Activated naive CD4-positive, alpha-beta T cell treated with anti-CD3 and anti-CD28 coated beads, Interleukin-2, amount 10 ng/mL, durations not matched to agents 7 days and 5 days (primary cell): ENCODE measurements at places on chromosomes 6 and 20.

DNA sequence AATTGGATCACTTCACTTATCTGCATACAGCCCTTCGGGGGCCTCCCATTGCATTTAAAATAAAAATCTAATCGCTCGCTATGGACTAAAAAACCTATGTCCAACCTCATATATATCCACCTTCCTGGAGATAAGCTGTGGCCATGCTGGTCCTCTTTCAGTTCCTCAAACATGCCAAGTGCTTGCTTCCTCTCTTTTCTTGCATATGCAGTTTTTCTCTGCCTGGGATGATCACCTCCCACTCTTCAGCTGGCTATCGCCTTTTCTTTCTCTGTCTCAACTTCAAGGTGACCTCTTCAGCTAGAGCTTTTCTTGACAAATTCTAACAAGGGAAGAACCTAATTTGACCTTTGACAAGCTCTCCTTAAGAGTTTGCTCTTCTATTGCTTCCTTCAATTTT lies 5.6 kb upstream of the TFB1M start:
- peaks cover 18% of the 10 kb centered on the region for H3K4me1 ChIP-seq
- no peak overlapping the region for H3K4me3 ChIP-seq
- no peaks in the 10 kb centered on the region for H3K36me3 ChIP-seq
- no peak for DNase-seq

DNA sequence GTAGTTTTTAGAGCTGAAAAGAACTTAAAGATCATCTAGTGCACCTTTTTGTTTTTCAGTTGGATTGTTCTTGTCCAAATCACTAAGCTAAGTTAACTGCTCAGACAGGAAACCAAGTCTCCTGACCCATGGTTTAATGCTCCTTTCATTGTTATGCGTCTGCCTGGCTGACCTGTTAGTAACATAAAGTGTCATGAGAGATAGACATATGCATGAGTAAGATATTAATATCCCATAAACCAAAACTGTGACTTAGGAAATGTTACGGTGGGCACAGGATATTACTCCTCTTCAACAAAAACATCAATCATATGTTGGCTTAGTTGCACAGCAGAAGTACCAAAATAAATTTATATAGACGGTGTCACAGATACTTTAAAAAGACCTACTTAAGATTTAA lies 84.0 kb downstream of the ESR1 start:
- no peak overlapping the region for H3K4me3 ChIP-seq
- no peak overlapping the region for H3K27ac ChIP-seq
- DNase-seq, result no peak
- H3K36me3 ChIP-seq, result no peaks in the 10 kb centered on the region
- H3K27me3 ChIP-seq, result no peaks in the 10 kb centered on the region
- H3K4me1 ChIP-seq, result no peaks in the 10 kb centered on the region

DNA sequence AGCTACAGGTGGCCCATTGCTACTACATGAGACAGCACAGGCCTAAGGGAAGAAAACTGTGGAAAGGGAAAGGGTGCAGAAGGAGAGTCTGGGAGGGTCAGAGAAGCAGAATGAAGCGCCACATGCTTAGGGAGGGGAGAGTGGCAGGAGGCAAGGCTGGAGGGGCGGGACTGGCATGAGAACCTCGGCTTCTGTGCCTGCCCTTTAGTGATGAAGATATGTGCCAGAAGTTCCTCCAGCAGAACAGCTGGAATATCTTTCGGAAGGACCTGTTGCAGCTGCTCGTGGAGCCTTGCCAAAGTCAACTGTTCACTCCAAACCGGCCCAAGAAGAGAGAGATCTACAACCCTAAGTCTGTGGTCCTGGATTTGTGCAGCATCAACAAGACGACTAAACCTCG lies 61.8 kb downstream of the CNBD2 start:
- DNase-seq, result no peak
- peaks cover 26% of the 10 kb centered on the region for H3K27me3 ChIP-seq
- no peaks in the 10 kb centered on the region for H3K4me1 ChIP-seq
- H3K4me3 ChIP-seq, result no peak overlapping the region

GRCh38 chr6:52359403-52359802 lies 2.5 kb upstream of the PAQR8 start:
- no peak overlapping the region for H3K4me3 ChIP-seq
- H3K27me3 ChIP-seq, result peaks cover 7% of the 10 kb centered on the region
- DNase-seq, result no peak
- peaks cover 28% of the 10 kb centered on the region for H3K4me1 ChIP-seq

DNA sequence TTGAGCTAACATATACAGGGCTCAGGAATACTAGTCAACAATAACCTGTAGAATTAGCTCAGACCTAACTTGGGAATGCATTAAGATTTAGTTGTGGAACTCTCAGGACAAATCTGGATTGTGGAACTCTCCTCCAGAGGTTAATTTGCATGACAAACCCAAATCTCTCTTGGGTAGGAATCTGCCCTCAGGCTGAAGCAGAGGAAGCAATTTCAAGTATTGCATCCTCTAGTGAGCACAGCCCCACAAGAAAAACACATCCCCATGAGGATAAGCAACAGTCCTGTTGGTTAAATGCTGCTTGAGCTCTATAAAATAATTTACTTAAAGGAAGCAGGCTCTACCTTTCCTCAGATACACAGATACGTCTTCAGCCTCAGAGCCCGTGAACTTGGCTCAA lies 170.9 kb upstream of the STXBP5 start:
- no peaks in the 10 kb centered on the region for H3K4me1 ChIP-seq
- no peaks in the 10 kb centered on the region for H3K27me3 ChIP-seq
- no peak overlapping the region for H3K4me3 ChIP-seq
- no peak overlapping the region for H3K27ac ChIP-seq

DNA sequence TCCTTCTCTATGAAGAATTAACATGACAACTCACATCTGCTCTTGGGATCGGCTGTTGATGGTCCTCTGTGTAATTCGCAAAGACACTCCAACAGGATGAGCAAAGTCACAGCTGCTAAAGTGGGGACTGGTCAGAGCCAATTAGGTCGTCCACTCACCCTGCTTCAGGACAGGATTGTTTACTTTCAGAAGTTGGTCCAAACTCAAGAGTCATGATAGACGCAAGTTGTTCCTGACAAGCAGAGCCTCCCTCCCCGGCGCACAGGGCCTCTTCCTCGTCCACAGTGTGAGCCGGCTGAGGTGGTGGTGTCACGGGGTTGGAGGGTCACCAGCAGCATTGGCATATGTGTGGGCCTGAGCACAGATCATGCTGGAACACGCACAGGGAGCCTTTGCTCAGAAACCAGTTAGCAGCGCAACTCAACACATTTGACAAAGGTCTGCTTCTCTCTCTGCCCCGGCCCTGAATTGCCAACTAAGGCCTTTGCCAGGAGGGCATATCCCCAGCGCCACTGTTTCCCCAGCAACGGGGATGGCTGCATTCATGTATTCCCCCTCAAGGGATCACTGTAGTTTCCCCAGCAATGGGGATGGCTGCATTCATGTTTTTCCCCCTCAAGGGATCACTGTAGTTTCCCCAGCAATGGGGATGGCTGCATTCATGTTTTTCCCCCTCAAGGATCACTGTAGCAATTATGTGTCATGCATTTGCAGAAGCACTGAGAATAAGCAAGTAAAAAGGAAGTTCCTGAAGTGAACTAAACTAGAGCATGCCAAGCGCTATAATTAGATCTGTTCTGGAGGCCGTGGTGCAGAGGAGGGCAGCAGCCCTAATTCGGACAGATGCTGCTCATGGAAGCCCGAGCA lies 111.7 kb downstream of the THBS2 start:
- no peaks in the 10 kb centered on the region for H3K36me3 ChIP-seq
- H3K27me3 ChIP-seq, result peaks cover 5% of the 10 kb centered on the region
- no peaks in the 10 kb centered on the region for H3K4me1 ChIP-seq
- no peak for DNase-seq

DNA sequence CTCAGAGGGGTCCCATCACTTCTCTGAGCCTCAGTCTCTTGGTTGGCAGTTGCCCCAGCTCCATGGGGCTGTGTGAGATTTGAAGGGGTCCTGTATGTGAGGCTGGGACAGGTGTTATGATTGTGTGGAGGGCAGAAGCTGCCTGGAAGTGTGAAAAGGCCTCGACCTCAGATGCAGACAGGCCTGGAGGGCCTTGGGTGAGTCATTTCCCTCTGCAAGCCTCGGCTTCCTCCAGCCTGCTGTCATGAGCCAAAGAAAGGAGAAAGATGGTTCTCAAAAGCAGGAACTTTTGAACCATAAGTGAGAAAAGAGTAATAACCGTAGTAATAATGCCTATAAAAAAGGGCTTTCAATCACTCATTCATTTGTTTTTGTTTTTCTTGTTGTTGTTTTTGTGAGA lies 37.5 kb downstream of the SNAI1 start:
- no peaks in the 10 kb centered on the region for H3K36me3 ChIP-seq
- DNase-seq, result peak; percentile 37
- peaks cover 6% of the 10 kb centered on the region for H3K4me1 ChIP-seq
- peaks cover 28% of the 10 kb centered on the region for H3K27me3 ChIP-seq

GRCh38 chr6:112018619-112019416 lies 35.1 kb upstream of the CCN6 start:
- H3K27me3 ChIP-seq, result no peaks in the 10 kb centered on the region
- H3K27ac ChIP-seq, result no peak overlapping the region
- DNase-seq, result no peak
- no peaks in the 10 kb centered on the region for H3K36me3 ChIP-seq

GRCh38 chr6:111586554-111586953 lies 19.1 kb downstream of the TRAF3IP2 start:
- peaks cover 27% of the 10 kb centered on the region for H3K36me3 ChIP-seq
- no peak overlapping the region for H3K4me3 ChIP-seq
- DNase-seq, result no peak
- no peak overlapping the region for H3K27ac ChIP-seq
- H3K4me1 ChIP-seq, result peaks cover 9% of the 10 kb centered on the region

DNA sequence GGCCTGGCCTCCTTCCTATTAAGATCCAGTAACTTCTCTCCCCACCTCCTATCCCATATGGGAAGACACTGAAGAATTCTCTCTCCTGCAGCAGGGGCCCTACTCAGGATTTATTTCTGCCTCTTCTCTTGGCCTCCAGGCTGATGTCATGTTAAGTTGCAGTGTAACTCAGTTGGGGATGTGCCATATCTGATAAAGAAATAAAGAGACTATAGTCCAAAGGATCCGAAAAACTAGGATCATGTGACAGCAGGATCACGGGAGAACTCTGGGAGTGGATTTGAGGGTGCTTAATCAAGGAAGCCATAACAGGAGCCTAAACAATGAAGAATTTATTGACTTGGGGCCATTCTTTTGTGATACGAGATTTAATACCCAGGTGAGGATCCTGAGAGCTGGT lies 38.5 kb upstream of the TGM6 start:
- no peaks in the 10 kb centered on the region for H3K36me3 ChIP-seq
- H3K4me1 ChIP-seq, result no peaks in the 10 kb centered on the region
- DNase-seq, result no peak
- H3K27ac ChIP-seq, result no peak overlapping the region
- H3K27me3 ChIP-seq, result peaks cover 29% of the 10 kb centered on the region

DNA sequence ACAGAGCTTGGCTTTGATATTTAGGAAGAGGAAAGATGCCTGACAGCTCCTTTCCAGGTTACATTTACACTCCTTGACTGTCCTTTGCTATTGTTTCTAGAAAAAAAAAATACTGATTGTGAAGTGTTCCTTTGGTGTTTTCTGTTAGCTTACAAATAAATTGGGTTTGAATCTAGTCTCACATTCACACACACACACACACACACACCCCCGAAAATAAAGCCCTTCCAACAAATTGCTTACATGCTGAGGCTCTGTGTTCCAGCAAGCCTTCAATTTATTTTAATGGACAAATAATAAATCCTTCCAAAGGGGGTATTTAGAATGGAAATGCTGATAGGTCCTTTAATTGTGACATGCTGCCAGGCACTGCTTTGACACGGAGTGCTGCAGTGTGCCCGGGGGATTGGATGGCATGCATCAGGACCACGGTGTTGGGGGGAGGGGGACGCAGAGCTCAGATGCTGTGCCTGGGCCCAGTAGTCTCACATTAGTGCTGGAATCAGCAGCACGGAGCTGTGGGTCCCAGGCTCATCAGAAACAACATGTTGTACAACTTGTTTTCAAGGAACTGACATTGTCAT lies 199.9 kb downstream of the CD83 start:
- no peaks in the 10 kb centered on the region for H3K36me3 ChIP-seq
- H3K27ac ChIP-seq, result no peak overlapping the region
- H3K4me3 ChIP-seq, result no peak overlapping the region
- DNase-seq, result no peak
- H3K4me1 ChIP-seq, result peaks cover 11% of the 10 kb centered on the region

DNA sequence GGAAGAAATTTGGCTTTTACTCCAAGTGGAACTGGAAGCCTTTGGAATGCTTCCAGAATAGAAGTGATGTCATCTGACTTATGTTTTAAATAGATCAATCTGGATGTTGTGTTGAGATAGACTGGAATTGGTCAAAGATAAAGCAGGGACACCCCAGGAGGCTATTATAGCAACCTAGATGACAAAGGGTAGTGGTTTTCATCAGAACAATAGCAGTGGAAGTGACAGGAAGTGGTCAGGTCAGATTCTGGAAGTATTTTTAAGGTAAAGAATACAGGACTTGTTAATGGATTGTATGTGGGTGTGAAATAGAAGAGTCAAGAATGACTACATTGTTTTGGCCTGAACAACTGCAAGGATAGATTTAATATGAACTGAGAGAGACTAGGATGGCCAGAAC lies 191.4 kb downstream of the ADGRB3 start:
- no peaks in the 10 kb centered on the region for H3K4me1 ChIP-seq
- H3K27ac ChIP-seq, result no peak overlapping the region
- no peaks in the 10 kb centered on the region for H3K27me3 ChIP-seq
- H3K36me3 ChIP-seq, result no peaks in the 10 kb centered on the region

DNA sequence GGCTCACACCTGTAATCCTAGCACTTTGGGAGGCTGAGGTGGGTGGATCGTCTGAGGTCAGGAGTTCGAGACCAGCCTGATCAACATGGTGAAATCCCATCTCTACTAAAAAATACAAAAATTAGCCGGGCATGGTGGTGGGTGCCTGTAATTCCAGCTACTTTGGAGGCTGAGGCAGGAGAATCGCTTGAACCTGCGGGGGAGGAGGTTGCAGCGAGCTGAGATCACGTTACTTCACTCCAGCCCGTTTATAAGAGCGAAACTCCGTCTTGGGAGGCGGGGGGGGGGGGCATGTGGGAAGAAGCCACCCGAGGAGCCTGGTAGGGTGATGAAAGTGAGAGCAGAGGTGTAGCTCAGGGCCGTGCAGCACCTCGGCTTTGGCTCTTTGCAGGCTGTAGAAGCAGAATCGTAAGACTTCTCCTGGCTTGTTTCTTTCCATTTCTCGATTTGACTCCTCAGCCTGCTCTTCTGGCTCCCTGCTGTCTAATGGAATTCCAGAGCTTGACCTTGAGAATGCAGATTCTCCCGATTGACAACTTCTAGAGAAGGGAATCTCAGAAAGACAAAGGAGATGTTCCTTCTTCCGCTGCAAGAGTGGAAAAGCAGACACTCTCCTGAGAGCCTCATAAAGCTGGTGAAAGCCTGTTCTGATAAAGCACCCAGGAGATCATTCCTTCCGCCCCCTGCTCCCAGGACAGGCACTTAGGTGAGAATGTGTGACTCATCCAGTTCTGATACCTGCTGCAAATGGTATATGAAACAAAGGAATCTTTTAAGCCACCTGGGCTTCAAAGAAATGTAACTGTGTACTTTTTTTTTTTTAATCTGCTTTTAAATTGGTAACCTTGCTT lies 26.0 kb upstream of the PPP1R16B start:
- no peak for DNase-seq
- H3K36me3 ChIP-seq, result peaks cover 9% of the 10 kb centered on the region
- H3K4me1 ChIP-seq, result peaks cover 9% of the 10 kb centered on the region
- no peaks in the 10 kb centered on the region for H3K27me3 ChIP-seq
- H3K4me3 ChIP-seq, result no peak overlapping the region
